Nasal cavity respiratory epithelium epithelial cell of viscerocranial mucosa (primary cell): ENCODE measurements at places on chromosomes 2 and 18. TPM values are rescaled to one million over a fixed set of nuclear protein-coding genes. Genes with fewer than 3 reads are reported as not detected.

PIEZO2 gene
- total RNA-seq = 0.07 TPM in 1 of 2 replicates, not detected in the other

CABLES1 gene
- 0.34 and 1.2 TPM in 2 replicates for total RNA-seq

CCDC102B gene
- total RNA-seq = 1.2 and 1.4 TPM in 2 replicates

SERPINB7 gene
- total RNA-seq = 32.6 and 116 TPM in 2 replicates

DRC1 gene
- 0.21 TPM in 1 of 2 replicates, not detected in the other for total RNA-seq

NCKAP1 gene
- 348 and 413 TPM in 2 replicates for total RNA-seq

SP5 gene
- total RNA-seq = not detected in 2 replicates

DNAH6 gene
- 0.14 TPM in 1 of 2 replicates, not detected in the other for total RNA-seq

SLC19A3 gene
- total RNA-seq = under 0.01 and 0.36 TPM in 2 replicates

ZNF2 gene
- 7.2 and 7.8 TPM in 2 replicates for total RNA-seq

OBSL1 gene
- 8.9 and 27.7 TPM in 2 replicates for total RNA-seq

SLC5A6 gene
- 22.9 and 34.7 TPM in 2 replicates for total RNA-seq
